ENCODE measurements at places on chromosomes 2 and 18. TPM values are rescaled to one million over a fixed set of nuclear protein-coding genes. Genes with fewer than 3 reads are reported as not detected.

DNA sequence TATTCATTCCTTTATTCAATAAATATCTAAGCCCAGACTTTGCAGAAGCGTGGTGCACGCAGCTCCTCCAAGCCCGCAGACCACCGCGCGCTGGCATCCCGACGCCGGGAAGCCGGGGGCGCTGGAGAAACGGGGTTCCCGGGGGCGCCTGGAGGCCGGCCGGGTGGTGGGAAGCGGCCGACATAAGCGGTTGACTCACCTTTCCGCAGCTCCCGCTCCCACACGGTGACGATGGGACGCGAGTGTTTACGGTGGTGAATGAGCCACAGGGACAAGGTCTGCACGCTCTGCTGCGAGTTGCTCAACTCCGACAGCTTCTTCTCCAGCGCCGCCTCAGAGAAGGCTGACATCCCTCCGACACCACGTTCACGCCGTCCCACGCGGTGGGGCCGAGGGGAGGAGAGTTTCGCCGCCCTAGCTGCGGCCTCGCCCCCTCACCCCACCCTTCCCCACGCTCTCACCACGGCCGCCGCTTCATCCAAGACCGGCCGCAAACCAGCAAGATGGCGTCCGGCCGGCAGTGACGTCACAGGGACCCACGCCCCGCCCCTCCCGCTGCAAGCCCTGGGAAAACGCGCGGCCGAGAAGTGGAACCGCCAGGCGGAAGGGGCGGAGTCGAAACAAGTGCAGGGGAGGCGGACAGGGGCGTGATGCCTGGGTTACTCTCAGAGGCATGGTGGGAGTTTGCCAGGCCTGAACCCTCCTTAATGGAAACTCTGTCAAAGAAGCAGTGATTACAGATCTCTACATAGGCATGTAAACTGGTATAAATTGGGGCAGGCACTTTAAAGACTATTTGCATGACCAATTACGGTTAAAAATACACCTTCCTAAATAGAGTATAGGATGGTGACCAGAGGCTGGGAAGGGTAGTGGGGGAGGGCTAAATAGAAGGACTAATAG lies at the start of gene RPRD1A:
TSS of gene RPRD1A (minus strand) at position 505 of the 903 bp plus-strand sequence. CDS start at position 350, 155 bp downstream.
- DNase-seq, result peak; percentile 94

- DNase-seq, result no peak
These were observed 1.8 kb downstream of the ONECUT2 start for GRCh38 chr18:57436965-57437333.

DNA sequence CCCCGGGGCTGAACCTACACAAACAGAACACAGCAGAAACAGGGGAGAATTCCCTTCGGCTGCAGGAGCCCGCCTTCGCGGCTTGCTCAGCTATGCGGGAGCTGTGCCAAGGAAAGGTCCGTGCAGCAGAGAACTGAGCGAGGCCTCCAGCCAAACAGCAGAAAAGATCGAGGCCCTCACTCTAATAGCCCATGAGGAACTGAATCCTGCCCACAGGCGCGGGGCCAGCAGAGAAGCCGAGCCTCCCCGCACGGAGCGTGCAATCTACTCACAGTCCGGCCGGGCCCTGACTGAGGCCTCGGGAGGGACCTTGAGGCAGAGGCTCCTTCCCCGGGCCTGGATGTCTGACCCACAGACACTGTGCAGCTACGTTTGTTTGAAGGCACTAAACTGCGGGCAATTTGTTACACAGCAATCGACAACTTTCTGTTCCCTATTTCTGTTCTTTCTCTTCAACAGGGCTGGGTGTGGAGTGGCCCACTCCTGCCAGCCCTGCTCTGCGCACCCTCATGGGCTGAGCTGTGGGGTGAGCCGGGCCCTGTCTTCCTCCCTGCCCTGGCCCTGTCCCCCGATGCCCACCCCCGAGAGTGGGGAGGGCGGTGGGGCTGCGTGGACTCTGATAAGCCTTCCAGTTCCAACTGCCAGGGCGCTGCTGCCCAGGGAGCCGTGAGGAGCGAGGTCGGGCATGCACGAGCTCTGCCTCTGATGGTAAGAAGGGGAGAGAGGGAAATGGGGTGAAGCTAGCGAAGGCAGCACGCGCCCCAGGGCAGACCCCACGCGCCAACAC lies 13.7 kb downstream of the HES6 start:
- no peak for DNase-seq

DNA sequence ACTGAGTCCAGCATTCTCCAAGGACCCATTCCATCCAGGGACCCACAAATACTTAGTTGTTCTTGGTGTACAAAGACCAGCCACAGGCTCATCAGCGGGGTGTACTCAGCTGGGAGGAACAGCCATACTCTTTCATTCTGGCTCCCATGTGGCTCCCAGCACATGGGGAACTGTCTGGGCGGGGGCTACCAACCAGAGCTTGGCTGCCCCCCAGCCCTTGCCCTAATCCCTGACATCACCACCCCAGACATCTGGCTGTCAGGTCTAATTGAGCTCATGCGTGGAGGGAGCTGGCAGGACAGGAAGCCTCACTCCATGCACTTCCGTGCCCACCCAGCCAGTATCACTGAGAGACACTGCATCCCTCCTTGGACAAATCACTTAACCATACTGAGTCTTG lies 283.6 kb downstream of the DYSF start:
- DNase-seq, result no peak

DNA sequence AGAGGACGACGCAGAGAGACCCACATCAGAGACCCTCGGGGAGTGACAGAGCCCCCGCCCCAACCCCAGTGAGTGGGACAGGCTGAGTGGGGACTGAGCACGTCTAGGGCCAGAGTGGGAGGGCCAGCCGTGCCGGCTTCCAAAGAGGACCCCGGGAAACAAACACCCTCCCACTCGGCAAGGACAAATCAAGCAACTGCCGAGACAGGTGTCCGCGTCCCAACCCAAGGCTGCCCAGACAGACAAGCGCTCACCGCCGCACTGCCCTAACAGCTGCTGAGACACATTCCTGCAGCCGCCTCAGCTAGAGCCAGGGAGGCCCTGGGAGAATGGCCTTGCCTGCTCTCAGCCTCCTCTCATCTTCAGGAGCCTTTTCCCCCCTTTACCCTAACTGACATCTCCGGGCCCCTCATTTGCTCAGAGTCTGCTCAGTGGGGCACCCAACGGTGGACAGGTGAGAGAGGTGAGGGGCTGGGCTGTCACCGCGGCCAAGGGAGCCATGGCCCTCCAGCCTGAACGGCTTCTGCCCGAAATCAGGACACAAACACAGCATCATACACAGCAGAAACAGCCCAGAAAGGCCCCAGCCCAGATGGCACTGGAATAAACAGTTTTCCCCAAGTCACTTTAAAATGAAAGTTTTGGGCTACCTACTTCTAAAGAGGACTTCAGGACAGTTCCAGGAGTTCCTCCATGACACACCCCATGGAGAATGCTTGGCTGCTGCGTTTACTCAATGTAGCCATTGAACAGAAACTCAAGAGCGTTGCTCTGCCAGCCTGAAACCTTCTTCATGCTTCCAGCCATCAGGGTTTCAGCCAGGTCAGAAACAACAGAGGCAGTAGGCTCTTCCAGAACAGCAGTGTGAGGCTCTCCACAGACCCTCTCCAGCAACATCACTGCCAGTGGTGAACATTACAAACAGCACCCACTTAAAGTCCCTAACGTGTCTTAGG lies 23.6 kb downstream of the SLC66A2 start:
- no peak for DNase-seq

DNA sequence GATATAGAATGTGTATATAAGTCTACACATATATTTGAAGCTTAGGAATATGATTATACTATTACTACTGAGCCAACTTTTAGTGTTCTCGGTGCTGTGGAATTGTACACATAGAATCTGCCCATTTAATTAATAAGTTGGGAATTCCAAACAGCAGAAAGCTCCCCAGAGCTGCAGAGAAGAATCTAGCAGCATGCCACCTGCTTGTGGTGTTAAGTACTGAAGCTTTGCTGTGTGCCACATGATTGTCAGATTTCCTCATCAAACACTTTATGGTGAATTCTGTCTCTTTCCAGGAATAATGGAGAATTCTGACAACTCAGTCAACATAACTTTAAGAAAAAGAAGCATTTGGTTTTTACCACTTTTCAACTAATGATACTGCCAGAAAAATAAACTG lies 117.8 kb downstream of the WDSUB1 start:
- DNase-seq, result no peak

DNA sequence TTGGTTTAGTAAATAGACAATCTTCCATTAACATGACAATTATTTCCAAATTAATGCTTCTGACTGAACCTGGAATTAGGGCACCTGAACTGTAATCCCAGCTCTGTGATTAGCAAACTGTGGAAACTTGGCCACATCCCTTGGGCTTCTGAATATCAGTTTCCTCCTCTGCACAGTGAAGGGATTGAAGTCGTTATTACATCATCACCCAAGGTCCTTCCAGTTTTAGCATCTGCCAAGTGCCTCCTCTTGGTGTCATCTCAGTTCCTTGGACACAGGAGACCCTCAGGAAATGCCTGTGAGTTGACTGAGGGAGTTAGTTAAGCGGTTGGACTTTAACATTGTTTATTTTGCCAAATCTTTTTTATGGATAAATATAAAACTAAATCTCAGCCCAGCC lies 64.8 kb downstream of the MOGAT1 start:
- DNase-seq, result no peak

The DNAJC5G gene
- not detected for total RNA-seq

DNA sequence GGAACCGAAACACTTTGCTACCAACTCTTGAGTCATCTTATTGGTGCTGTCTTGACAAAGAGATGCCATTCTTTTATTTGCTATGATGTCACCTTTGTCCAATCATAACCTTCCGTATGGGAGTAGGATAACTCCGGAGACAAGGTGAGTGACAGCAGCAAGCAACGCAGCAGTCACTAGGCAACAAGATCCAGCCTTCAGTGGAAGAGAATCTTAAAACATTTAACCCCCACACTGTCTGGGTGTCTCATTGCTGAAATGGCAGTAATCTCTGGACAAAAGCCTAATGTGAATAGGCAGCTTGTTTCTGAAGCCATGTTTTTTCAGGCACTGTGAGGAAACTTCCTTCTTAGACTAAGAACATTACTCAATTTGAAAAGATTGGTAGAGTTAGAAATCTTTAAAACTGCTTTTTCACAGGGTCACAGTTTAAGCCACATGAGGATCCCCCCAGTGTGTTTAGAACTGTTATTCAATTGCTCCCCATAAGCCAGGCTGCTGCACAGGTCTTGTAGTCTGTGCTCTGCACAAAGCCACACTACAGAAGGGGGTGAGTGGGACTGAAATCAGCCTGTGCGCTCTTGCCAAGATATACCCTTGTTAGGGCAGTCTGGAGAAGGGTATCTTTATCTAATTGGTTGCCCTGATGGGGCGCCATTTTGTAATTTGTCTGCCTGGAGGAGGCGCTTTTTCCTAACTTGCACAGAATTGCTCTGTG lies 131.5 kb upstream of the STON1 start:
- no peak for DNase-seq

The PSD4 gene
- 12.6 TPM for total RNA-seq

GRCh38 chr2:51866361-51866760 lies 834.4 kb upstream of the NRXN1 start:
- no peak for DNase-seq

DNA sequence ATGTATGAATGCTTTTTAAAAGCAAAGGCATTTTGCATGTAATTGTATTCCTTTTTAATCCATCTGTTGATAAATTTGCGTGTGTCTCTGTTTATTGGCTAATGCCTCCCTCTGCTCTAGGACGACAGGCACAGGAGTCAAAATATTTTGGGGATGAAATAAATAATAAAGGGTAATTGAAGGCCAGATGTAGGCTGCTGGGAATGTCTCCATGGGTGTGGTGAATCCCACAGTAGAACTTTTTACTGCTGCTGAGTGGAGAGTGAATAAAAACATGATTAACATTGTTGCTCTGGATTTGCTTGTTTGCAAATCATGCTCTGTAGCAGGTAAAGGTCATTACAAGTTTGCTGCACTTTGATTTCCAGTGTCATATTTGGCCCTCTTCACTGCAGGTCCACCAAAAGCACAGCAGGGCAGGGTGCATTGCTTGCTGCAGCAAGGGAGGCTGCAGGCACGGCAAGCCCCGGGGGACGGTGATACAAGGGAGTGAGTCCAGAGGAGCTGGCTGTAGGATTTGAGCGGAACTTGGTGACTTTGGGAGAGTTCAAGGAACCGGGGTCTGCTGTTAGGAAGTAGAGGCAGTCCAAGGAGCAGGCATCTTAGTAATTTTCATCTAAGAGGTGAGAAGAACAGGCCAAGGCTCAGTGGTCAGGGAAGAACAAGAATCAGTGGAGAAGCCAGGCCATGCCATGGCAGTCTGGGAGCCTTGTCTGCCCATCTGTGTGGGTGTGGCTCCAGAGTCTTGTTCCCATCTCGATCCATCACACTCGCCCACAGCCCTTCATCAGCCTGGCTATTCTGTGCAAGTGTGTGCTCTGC lies 201.5 kb upstream of the RAB6C start:
- DNase-seq, result no peak

The CYP27C1 gene
- 0.42 TPM for total RNA-seq

- DNase-seq, result no peak
These were observed 402.8 kb downstream of the ZEB2 start for GRCh38 chr2:144117086-144117485.

The RGPD8 gene
- total RNA-seq, result 16.4 TPM

DNA sequence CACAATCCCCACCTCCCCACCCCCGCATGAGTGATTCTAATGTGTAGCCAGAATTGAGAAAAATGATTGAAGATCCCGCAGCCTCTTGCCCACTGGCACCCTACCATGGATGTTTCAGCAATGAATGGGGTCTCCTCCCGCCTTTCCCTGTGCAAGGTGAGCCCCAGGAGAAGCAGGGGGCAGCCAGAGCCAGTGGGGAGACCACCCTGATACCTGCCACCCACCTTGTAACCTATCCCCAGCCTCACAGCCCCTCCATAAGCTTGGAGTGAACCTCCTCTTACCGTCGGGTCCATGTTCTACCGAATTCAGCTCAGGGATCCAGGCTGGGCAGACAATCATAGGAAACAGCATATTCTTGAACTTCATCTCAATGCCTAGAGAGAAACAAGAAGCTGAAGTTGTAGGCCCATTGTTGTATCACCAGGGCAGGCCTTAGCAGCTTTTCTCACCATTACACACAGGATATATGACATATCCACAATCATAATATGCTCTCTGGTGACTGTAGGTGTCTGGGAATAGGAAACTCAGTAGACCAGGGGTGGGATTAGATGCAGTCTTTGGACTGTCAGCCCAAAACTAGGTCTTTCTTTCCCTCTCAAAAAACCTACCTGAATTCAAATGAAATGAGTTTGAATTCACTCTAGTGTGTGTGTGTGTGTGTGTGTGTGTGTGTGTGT lies 30.9 kb downstream of the XDH start:
- DNase-seq, result no peak

The MYOM1 gene
- 8.1 TPM for total RNA-seq

The YPEL5 gene
- 65.9 TPM for total RNA-seq

DNA sequence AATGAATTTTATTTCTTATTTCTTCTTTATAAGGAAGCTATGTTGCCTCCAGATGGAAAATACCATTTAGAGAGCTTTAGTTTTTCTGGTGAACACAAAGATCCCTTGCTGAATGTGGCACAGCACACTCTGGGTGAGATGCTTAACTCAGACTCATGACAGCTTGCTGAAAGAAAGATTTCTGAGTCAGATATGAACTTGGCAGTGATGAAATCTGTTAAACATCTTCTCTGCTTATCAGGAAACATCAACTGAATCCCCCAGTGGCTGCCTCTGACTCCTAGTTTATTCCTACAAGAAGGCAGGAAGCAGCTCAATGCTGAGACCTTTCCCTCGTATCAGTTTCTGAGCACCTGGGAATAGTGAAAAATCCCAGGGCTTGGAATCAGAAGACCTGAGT lies 162.8 kb downstream of the OSR1 start:
- no peak for DNase-seq

- no peak for DNase-seq
These were observed 108.3 kb downstream of the ATL2 start for GRCh38 chr2:38268691-38269327.
